ENCODE measurements at places on chromosomes 2 and 18. TPM values are rescaled to one million over a fixed set of nuclear protein-coding genes. Genes with fewer than 3 reads are reported as not detected.

DNA sequence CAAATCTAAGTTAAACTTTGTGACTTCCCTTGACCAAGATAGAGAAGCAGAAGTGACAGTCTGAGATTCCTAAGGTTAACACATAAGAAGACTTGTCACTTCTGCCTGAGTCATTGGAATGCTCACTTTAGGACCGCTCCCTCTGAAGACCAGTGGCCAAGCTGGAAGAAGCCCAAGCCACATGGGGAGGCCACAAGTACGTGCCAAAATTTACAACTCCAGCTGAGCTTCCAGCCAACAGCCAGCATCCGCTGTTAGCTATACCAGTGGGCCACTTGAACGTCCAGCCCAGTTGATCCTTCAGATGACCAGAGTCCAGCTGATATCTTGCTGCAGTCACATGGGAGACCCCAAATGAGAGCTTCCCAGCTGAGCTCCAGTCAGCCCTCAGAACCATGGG, 18.1 kb upstream of the ANTXR1 start:
- DNase-seq = peak; percentile 85

GRCh38 chr2:69003731-69004130, 9.2 kb upstream of the ANTXR1 start:
- DNase-seq = no peak

DNA sequence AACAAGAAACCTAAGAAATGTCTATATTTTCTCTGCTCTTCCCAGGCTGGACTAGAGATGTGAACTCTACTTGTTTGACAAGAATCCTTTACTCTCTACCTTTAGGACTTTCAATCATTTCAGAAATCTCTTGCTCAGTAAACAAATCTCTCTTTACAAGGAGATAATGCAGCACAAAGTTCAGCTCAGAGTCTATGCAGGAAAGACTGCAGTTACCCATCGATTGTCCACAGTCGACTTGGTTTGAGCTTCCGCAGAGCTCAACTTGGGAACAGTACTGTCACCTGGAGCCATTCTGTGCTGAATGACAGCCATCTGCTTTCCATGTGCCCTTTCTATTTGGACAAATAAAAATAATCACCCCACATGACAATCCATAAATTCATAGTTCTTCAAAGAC, 259.7 kb upstream of the STON1 start:
- no peak for DNase-seq

DNA sequence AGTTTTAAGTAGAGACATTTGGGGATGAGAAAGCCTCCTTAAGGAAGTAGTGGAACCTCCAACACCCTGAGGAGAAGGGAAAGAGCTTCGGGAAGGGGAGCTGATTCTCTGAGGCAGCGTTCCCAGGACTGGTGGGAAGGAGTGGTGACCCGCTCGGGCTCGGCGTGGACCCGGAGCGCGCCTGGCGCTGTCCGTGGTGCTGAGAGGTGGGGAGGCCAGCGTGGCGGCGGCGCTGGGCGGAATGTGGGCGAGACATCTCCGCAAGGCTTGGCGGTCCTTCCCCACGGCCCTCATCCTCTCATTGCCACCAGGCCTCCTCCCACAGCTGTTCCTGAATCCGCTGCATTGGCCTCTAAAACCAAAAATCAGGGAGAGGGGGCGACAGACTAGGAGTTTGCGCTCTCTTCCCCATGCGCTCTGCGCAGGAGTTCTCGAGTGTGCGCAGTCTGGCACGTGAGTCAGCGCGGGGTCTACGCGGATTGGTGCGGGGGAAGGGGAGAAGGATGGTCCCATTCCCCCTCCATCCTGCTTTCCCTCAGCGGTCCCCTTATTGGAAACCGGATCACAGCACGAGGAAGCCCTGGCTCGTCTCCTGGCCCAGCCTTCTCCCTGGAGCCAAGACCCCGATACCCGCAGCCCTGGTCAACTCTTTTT, 857 bp downstream of the RESP18 start:
- DNase-seq = peak; percentile 32

GRCh38 chr2:233768076-233768475, 8.0 kb downstream of the UGT1A1 start:
- DNase-seq = no peak

DNA sequence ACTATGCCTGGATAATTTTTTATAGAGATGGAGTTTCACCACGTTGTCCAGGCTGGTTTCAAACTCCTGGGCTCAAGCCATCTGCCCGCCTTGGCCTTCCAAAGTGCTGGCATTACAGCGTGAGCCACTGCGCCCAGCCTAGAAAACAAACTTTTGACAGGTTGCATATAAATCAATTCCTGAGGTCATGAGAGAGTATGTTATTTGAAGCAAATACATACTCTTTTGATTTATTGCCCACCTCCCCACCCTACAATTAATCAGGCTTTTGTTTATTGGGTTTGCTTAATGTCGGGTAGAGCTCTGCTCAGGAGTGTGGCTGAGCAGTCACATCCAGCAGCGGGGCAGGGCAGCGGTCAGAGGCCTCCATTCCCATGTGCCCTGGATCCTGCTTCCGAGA, 37.9 kb upstream of the ASB1 start:
- no peak for DNase-seq

DNA sequence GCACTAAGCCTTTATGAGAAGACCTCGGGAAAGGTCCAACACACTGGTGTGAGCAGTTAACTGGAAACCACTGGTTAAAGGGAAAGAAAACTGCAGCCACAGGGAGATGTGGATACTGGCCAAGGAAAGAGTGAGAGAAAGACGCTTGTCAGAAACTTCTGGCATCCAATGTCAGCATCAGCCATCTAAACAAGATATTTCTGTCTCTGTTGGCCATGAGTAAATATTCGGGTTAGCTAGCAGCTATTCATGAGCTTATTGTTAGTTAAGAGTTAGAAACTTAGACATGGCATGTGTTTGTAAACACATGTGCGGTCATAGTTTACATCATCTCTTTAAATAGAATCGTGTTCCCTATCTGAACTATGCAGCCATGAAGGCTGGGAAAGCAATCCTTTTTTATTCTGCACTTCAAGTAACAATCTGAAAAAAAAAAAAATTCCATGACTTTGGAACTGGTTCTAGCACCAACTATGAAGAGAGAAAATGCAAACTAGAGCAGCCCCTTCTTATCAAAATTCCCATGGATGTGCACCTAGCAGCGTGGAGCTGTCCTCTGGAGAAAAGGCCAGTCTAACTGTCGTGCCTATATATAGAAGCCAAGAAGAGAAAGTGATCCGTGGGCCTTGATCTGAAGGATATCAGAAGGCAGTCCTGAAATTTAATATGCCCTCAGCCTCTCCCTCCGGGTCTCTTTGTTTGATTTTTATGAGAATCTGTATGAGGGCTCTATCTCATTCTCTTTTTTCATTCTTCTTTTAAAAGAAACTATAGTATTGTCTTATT, 84.0 kb upstream of the RFX8 start:
- peak; percentile 80 for DNase-seq

- DNase-seq = no peak
These were observed 25.3 kb upstream of the STARD7 start for GRCh38 chr2:96233880-96234316.

- DNase-seq = no peak
These were observed 49.1 kb upstream of the MYCN start for GRCh38 chr2:15890936-15891905.

GRCh38 chr2:50718146-50718545, 313.8 kb downstream of the NRXN1 start:
- no peak for DNase-seq

DNA sequence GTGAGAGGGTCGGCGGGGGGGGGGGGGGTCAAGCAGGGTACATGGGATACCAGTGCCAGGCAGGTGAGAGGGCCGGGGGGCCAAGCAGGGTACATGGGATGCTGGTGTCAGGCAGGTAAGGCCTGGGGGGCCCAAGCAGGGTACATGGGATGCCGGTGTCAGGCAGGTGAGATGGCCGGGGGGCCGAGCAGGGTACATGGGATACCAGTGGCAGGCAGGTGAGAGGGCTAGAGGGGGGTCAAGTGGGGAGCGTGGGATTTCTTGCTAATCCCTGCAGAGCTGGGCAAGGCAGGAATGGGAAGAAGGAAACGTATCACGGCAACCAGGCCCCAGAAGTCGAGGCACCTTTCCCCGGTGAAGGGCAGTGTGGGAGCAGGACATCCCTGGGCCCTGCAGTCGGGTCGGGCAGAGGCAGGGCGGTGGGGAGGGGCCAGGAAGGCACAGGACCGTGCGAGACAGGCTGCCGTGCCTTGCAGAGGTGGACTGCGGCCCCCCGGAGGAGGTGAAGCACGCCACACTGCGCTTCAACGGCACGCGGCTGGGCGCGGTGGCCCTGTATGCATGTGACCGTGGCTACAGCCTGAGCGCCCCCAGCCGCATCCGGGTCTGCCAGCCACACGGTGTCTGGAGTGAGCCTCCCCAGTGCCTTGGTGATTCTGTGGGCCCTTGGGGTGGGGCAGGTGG, 49.3 kb downstream of the MTERF4 start:
- DNase-seq = no peak

DNA sequence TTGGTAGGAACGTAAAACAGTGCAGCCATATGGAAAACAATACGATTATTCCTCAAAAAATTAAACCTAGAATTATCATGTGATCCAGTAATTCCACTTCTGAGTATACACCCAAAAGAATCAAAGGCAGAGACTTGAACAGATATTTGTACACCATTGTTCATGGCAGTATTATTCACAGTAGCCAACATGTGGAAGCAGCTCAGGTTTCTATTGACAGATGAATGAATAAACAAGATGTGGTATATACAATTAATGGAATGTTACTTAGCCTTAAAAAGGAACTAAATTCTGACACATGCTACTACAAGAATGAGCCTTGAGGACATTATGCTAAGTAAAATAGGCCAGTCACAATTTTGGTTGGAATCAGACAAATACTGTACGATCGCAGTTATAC, 14.2 kb upstream of the RTTN start:
- no peak for DNase-seq

- no peak for DNase-seq
These were observed 662.1 kb downstream of the LRP1B start for GRCh38 chr2:141468761-141469160.

TUBA4B gene
- not detected for total RNA-seq

NCKAP5 gene
- 1.7 TPM for total RNA-seq

VWA3B gene
- total RNA-seq = not detected

ARHGEF4 gene
- total RNA-seq = 5.2 TPM

SULT1C2 gene
- 0.27 TPM for total RNA-seq

CNRIP1 gene
- total RNA-seq = 46.9 TPM

NR4A2 gene
- total RNA-seq = 0.41 TPM

PARD6G gene
- 0.54 TPM for total RNA-seq
